ENCODE measurements at places on chromosomes 16 and 17.

GRCh38 chr16:78142788-78143187, 43.3 kb downstream of the WWOX start:
- no peak for DNase-seq

GRCh38 chr16:71895679-71896365, 491 bp downstream of the IST1 start:
- DNase-seq: peak; percentile 27

DNA sequence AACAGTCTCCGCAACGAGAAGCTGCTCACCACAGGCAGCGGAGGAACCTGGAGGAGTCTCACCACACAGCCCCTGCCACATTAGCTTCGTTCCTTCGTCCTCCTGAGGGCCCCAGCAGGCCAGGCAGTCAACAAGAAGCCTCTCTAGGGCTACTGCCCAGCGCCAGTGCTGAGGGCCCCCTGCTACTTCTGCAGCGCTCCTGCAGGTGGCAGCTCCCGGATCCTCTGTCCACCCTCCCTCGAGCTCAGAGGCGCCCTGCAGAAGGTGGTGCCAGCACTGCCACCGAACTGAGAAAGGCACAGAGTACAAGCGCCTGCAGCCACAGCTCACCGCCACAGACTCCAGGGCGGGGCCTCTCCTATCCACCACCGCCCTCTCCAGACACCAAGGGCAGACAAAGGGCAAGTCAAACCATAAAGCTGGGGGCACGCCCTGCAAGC, 27.3 kb downstream of the KDM8 start:
- DNase-seq: peak; percentile 43

DNA sequence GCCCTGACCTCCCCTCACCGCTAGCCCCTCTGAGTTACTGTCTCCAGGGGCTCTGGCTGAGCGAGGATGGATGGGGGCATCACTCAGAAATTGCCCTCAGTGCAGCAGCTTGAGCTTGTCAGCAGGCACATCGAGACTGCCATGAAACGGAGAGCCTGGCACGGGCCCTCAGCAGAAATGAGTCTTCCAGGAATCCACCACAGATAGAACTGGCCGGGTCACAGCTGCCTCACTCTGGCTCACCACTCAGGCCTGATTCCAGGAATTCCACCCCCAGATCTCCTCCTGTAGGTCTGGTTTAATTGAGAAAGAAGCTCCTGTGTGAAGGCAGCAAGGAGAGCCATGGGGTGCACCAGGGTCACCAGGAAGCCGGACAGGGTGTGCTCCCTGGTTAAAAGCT, 85.5 kb downstream of the GSG1L start:
- no peak for DNase-seq

DNA sequence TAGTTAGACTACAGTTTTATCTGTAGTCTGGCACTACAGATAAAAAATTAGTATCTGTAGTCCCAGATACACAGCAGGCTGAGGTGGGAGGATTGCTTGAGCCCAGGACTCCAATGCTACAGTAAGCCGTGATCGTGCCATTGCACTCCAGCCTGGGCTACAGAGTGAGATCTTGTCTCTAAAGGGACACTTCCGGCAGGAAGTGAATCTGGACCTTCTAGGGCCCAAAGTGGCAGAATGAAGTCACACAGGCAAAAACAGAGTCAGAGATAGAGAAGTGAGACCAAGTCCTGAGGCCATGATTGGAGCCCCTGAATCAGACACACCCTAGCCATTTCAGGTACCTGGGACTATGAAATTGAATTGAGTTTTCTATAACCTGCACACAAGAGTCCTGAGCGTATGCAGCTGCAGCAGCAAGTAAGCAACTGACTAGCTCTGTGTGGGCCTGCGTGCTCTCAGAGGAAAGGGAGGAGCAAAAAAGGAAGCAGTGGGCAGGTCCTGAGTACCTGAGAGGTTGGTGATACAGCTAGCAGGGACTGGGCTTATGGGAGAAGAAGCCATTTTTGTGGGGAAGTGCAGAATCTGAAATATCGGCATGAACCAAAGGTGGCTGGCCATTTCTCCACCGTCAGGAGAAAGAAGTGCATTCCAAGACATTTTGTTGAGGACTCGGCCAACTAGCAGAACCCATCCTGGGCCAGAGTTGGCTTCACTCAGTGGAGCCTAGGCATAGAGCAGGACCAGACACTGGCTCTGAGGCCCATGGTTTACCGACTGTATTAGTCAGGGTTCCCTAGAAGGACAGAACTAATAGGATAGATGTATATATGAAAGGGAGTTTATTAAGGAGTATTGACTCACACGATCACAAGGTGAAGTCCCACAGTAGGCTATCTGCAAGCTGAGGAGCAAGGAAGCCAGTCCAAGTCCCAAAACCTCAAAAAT, 27.2 kb upstream of the BRD7 start:
- DNase-seq: peak; percentile 19

- no peak for DNase-seq
These were observed 3.4 kb downstream of the DNAJA2 start for GRCh38 chr16:46970089-46970488.

GRCh38 chr17:61579347-61579746, 11.7 kb downstream of the NACA2 start:
- no peak for DNase-seq

GRCh38 chr16:29777576-29778350, at the start of gene ZG16:
Gene ZG16, plus strand, starts transcription at chr16:29778256. Its CDS starts 1,011 bp downstream, at chr16:29779267.
- no peak for DNase-seq

DNA sequence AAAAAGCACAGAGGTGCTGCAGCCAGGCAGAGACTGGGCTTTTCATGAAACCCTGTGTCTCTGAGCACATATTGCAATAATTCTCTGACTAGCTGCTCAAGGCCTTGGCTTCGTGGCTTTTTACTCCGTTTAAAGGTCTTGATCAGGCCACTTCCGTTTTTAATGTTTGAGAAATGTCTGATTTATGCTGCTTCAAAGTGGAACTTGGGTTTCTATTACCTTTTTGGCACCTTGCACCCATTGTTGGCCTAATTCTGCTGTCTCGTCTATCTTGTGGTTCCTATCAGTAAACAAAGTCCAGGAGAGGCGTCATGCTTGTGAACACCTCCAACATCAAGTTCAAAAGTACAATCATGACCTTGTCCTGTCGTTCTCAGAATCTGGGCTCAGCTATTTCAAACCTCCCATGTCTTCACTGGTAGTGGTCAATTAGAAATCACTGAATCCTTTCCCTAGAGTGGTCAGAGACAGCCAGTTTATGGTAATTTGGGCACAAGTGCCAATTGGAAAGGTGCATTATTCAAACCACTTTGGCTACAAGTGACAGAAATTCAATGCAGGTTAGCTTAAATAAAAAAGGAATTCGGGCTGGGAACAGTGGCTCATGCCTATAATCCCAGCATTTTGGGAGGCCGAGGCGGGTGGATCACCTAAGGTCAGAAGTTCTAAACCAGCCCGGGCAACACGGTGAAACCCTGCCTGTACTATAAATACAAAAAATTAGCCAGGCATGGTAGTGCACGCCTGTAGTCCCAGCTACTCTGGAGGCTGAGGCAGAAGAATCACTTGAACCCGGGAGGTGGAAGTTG, 33.3 kb upstream of the METTL9 start:
- DNase-seq: no peak

GRCh38 chr16:53622315-53622714, 81.3 kb downstream of the RPGRIP1L start:
- no peak for DNase-seq

DNA sequence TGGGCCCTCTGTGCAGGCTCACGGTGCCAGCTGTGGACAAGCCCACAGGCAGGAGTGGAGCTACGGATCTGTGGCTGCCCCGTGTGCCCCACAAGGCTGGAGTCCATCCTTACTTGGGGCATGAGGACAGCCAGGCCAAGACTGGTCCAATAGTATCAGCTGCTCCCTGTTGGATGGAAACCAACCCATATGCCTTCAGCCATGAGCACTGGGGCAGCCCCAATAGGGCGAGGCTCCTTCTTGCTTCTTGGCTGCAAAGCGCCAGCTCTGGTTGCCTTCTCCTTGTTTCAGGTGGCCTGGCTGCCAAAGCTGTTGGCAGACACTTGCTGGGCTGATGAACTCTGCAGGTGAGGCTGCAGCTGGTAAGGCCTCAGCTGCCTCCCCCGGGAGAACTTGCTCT, 188.0 kb downstream of the ENGASE start:
- no peak for DNase-seq

DNA sequence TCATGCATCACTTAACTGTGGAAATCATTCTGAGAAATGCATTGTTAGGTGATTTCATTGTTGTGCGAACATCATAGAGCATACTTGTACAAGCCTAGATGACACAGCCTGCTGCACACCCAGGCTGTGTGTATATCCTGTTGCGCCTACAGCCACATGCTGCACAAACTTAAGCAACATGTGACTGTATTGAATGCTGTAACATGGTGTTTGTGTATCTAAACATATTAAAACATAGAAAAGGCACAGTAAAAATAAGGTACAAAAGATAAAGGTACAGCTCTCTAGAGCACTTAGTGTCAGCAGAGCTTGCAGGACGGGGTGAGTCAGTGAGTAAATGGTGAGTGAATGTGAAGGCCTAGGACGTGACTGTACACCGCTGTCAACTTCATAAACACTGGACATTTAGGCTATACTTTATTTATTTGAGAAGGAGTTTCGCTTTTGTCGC, 11.9 kb downstream of the FOXK2 start:
- no peak for DNase-seq

DNA sequence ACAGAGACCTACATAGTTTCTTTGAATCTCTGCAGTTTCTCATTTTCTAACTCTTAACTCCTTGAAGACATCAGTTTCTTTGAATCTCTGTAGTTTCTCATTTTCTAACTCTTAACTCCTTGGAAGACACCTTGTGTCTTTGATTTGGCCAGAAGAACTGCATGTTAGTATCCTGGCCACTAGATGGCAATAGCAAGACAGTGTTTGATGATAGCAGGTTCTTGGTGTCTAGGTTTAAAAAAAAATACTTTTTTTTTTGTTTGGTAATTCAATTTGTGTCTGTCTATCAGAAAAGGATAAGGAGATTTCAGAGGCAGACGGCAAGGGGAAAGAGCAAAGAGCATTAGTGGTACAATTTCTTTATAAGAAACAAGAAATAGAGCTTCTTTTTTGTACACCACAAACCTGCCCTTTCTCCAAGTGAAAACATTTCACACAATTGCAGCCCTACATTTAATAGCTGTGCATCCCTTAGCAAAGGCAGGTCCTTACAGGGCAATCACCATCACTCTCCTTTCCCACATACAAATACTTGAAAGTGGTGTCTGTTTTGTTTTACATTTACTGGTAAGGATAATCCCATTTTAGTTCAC, 1324.9 kb upstream of the CDH8 start:
- no peak for DNase-seq

DNA sequence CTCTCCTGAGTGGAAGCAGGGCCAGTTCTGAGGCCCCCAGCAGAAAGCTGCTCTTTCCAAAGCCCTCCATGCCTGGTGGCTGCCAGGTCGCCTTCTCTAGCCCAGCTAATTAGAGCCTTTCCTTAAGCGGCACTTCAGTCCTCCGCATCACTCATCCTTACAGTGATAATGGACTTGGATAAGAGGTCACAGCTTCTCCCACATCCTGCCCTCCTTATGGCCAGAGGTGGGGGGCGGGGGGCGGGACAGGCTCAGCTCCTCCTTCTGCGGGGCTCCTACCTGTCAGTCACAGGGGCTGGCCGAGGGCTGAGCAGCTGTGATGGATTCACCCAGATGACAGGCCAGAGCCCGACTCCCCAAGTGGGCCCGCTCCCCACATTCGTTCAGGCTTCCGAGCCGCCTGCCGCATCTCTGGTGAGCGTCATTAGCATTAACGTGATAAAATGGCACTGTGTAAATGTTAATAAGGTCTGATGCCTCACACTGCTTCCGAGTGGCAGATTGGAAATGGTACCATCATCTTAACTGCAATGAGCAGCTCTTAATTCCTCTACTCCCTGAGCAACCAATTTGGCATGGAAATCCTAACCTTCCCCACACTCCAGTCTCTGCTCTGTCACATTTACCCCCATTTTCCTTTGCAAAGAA, 41.3 kb downstream of the GRIN2C start:
- no peak for DNase-seq

DNA sequence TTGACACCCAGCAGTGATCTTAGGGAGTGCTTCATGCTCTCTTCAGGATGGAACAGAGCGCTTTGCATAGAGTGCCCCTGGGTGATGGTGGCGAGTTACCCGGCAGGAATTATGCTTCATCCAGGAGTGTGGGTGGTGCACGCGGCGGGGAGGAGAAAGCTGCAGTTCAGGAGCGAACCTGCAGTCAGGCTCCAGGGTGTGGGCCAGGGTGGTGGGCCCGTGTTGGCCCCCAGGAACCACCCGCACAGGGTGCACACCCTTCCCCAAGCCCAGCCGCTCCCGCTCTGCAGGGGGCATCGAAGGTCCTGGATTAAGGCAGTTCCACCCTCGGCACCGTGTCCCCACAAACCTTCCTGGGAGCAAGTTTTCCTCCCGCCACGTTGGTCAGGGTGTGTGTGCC, 3.9 kb downstream of the RAB40C start:
- no peak for DNase-seq

- DNase-seq: peak; percentile 26
These were observed 43.2 kb downstream of the TSC2 start for GRCh38 chr16:2090777-2091546.

- no peak for DNase-seq
These were observed 12.1 kb upstream of the TMEM92 start for GRCh38 chr17:50262001-50262794.

DNA sequence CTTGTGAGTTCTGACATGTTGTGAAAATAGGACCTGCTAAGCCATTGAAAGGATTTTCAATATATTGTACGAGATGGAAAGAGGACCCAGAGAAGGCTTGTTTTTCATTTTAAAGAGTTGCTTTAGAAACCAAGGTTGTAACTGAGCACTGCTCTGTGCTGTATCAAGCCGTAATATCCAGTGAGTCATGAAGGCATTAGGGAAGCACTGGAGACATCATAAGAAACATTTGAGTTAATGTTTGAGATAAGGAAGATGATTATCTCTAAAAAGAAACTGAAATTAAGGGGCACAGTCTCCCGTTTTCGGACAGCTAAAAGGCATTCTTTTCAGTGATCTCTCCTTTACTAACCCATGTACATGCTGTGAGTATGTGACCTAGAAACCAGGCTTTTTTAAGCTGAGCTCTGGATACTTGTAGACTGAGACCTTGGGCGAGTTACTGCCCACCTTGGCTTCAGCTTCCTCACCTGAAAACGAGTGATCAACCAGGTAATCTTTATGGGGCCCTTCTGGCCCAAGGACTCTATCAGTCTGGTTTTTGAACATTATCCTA, 149.2 kb upstream of the TBX2 start:
- DNase-seq: no peak

DNA sequence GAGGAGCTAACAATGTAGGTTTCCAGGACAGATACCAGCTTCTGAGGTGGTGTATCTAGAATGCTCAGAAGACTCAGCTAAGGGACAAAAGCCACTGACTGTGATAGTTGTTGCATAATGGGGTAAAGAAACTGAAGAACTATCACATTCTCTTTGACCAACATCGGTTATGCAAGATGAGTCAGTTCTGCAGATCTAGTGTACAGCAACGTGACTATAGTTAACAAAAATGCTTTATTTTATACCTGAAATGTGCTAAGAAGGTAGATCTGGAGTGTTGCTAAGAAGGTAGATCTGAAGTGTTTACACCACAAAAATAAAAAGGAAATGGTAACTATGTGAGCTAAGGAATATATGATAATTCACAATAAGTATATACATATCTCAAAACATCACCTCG, 2.5 kb downstream of the KRTAP9-6 start:
- DNase-seq: no peak

- DNase-seq: no peak
These were observed 2.0 kb upstream of the CDH8 start for GRCh38 chr16:62038225-62038624.

GRCh38 chr17:79203016-79203415, 128.4 kb downstream of the ENGASE start:
- no peak for DNase-seq

All from stimulated activated CD4-positive, alpha-beta T cell treated with anti-CD3 and anti-CD28 coated beads, Interleukin-4, amount 100 ng/mL, for 4 hours (primary cell).